Activated CD4-positive, CD25-positive, alpha-beta regulatory T cell treated with anti-CD3 and anti-CD28 coated beads, Interleukin-2, amount 50 U/mL, for 24 hours (primary cell): ENCODE measurements at places on chromosomes 4 and X.

- no peak for ATAC-seq
Measured at GRCh38 chr4:114999880-115000279, 113.5 kb downstream of the NDST4 start.

- no peak for ATAC-seq
Measured at GRCh38 chr4:122978109-122978508, 55.7 kb upstream of the NUDT6 start.

GRCh38 chrX:9183481-9183880, 149.6 kb upstream of the FAM9B start:
- no peak for ATAC-seq

- no peak for ATAC-seq
Measured at GRCh38 chr4:99821918-99822503, 5.4 kb downstream of the DAPP1 start.

DNA sequence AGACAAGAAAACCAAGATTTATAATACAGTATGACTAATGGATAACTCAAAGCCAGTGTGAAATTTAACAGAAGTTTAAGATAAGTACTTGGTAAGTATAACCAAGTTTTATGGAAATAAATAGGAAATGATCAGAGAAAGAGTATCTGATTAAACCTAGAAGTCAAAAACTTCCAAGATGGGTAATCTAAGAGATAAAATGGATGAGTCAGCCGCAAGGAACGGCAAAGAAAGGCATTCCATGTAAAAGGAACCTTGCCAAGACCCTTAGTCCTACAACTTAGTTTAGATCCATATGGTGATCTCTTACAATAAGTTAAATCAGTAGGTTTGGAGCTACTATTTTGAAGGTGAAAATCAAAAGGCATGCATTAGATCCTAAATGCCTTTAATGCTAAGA, 34.8 kb downstream of the LIN54 start:
- no peak for ATAC-seq

- ATAC-seq: no peak
Measured at GRCh38 chr4:163808011-163808410, 313.5 kb downstream of the TMA16 start.

DNA sequence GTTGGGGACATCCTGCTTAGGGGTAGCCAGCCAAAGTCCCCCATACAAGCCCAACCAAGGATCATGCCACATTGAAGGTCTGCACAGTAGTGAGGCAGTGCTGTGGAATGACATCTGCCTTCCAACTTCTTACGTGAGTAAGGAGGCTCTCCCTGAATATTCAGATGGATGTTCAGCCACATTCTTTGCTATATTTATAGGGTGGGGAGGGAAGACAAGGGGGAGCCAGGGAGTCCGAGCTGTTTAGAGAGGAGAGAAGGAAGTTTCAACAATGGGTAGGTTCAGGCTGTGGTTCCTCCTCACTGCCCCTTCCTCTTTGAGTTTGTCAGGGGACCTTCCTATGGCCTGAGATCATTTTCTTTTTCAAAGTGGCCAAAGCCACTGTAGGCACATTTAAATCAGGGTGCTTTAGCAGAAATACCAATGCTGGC, 29.8 kb downstream of the MSN start:
- ATAC-seq: no peak

GRCh38 chr4:141900856-141901255, 264.5 kb downstream of the IL15 start:
- no peak for ATAC-seq

GRCh38 chrX:109826954-109827708, 94.1 kb upstream of the ACSL4 start:
- no peak for ATAC-seq

GRCh38 chr4:8307121-8307520, 37.6 kb downstream of the HTRA3 start:
- ATAC-seq: no peak

GRCh38 chr4:95058991-95059390, 301.2 kb downstream of the BMPR1B start:
- no peak for ATAC-seq

- ATAC-seq: no peak
Measured at GRCh38 chrX:79630033-79631009, 263.2 kb upstream of the ITM2A start.

- no peak for ATAC-seq
Measured at GRCh38 chr4:1471443-1472147, 65.4 kb upstream of the NKX1-1 start.

GRCh38 chrX:106247162-106247561, 79.1 kb downstream of the PWWP3B start:
- no peak for ATAC-seq

DNA sequence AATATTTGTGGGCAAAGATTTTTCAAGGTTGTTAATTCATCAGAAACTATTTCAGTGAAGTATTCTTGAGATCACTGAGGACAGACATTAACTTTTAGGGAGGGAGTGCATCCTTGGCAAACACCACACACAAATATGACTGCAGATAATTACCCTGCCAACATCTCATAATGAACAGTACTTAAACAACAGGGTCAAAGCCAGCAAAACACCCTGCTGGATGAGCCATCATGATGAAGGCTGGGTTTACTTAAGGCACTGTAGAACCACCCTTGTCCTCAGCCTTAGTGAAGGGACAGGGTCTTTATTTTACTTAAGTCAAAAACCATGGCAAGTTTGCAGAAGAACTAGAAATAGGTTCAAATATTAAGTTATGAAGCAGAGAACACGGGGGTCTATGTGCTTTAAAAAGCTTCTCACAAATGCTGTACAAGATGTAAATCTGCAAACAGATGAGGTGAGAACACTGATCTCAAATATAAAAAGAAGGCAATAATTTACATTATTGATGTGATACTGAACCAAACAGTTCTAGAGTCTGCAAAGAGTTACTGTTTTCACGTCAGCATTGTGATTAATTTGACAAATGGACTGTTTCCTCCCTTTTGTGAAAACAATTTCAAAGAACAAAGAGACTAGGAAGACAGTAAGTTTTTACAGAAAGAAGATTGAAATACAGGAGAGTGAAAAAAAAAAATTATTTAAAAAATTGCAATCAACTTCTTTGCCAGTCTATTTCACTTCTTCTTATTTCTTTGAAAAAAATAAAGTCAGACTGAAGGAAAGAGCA, 28.2 kb downstream of the TAPT1 start:
- ATAC-seq: no peak

GRCh38 chr4:123501733-123502132, 105.1 kb downstream of the SPRY1 start:
- ATAC-seq: no peak

DNA sequence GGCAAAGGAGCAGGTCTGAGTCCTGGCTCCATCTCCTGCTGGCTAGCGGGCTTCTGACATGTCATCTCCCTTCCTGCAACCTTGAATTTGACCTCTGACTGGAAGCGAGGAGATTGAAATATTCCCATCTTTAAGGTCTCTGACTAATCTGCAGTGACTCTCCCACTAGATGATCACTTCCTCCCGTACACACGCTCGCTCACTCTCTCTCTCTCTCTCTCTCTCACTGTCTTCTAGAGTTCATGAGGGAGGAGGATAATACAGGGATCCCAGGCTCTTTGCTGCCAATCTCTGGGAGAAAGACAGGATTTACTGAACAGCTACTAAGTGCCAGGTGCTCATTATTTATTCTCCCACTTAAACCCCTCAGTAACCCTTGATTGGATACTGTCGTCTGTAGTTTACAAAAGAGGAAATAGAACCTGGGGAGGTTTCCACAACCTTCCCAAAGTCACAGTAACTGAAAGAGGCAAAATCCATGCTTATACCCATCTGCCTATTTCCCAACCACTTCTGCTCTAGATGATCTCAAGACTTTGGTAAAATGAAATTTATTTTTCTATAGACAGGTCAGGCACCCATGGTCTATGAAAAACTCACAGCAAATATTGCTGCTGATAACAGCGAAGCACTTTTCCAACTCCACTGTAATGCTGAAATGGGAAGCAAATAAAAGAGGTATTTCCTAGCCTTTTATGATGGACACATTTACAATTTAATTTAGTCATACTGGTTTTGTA, 193.5 kb upstream of the C1QTNF7 start:
- no peak for ATAC-seq

DNA sequence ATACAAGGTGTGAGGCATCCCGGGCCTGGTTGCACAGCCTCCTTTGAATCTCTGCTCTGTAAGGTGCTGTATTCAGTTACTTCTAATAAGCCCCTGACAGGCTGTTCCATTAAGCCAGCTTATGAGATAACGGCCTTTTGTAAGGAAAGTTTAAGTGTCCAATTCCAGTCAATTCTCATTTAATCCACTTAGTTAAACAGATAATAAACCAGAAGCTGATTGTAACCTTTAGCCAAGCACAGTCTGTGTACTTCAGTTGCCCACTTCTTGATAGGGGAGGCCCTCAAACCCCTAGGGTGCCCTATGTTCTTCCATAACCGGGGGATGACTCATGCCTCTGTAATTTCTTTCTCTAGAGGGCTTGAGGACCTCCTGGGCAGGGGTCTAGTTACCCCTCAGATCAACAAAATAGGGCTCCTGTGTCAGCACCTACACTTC, 63.4 kb downstream of the RASL11B start:
- no peak for ATAC-seq

- ATAC-seq: no peak
Measured at GRCh38 chrX:150762258-150763165, 69.3 kb downstream of the MTMR1 start.

- no peak for ATAC-seq
Measured at GRCh38 chr4:7898385-7898784, 41.3 kb downstream of the AFAP1 start.

- peak; percentile 66 for ATAC-seq
Measured at GRCh38 chrX:15471028-15471427, 22.1 kb downstream of the PIR start.

DNA sequence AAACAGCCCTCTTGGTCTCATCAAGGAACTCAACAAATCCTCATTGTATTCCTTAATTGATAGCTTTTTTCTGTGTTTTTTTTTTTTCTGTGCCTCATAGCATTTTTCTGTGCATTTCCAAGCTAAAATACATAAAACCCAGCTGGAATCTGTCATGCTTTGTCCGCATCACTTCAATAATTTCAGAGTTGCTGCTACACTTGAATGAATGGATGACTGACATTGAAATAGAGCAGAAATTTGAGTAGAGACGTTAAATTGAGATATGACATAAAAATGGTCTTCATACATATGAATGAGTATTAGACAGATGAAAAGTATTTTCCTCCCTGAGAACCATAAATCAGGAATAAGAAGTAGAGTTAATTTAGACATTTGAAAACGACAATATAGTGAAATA, 593.2 kb downstream of the TMA16 start:
- ATAC-seq: no peak

DNA sequence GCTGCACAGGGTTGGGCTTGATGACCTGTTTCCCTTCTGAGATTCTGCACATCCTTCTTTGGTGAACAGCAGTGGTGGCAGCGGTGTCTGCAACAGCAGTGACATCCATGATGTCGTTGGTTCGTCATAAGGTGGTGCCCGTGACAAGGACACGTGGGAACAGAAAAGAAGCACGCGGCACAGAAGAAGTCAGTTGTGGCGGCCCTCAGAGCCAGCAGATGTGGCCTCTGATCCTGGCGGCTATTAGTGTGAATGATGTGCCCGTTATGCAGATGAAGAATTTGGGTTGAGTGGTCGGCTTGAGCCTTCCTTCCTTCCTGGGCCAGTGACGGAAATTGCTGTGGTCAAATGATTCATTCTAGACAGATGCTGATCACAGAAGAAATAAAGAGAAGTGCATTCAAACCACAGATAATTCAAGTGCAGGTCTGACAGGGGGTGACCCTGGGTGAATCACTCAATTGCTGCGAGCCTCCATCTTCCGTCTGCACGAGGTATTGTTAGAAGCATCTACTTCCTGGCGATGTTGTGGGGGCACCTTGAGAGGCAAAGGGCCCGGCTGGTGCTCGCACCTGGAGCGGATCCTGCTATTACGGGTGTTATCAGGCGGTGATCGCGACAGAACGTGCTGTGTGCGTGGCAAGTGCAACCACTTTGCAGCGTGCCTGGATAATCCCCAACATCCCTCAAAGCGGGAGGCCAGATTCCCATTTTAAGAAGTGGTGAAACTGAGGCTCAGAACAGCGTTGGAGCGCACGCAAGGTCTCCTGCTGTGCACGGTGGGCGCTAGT, 215.2 kb upstream of the PSAPL1 start:
- ATAC-seq: peak; percentile 88

DNA sequence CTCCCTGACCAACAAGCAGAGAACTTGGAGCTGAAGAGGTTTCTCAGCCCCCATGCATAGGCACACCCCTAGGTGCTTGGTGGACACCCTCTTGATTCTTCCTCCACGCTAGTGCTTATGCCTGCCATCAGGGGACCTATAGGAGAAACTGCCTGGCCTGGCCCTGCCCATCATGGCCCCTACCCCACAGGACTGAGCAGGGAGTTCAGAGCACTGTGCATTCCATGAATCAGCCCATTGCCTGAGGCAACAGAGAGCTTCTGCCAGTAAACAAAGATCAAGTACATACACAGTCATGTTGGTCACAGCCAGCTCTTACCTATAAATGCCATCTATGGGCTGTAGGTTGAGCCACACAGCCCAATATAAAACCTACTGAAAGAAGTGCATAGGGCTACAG, 99.1 kb upstream of the EDNRA start:
- no peak for ATAC-seq

DNA sequence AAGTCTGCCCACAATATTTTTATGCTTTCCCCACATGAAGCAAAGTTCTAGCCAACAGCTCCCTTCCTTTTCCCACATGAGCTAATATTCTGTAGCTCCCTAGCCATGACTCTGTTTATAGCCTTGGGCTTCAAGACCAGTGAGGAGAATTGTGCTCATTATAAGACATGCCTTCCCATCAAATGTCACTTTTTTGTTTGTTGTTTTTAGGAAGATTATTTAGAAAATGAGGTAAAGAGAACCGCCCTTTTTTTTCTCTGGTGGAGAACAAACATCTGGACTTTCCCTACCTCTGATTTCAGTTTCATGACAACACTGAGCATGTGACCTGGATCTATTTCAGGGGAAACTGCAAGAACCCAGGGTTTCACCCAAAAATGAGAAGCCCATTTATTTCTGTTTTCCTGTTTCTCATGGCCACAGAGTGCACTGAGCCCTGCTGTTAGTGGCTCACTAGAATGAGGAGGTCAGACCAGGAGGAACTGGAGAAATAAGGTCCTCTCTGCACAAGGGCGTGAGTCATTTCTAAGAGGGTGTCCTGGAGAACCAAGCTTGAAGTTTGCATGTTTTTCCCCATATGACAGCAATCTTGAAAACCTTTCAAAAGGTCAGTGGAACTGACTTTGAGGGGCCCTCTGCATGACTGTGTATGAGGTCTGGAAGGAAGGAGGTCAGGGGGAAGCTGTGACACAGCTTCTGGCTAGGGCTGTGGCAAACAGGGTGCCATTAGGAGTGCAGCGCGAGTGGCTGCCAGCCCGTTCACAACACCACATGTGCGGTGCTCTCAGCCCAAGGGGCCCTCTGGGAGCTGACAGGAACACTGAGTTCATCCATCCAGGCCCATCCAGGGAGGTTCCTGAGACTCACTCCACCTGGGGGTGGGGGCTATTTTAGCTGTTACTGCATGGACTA, 55.2 kb downstream of the CHST7 start:
- peak; percentile 80 for ATAC-seq
